A549 treated with CpdA at 1 μM for 4 hours (cell line): ENCODE measurements at places on chromosomes 5 and 9. TPM values are rescaled to one million over a fixed set of nuclear protein-coding genes. Genes with fewer than 3 reads are reported as not detected.

DBH gene
- not detected in 5 replicates for total RNA-seq

PFDN1 gene
- 91.1 to 135 TPM (median 93.0 TPM) in 5 replicates for total RNA-seq

KDM3B gene
- 38.4 to 52.9 TPM (median 42.6 TPM) in 5 replicates for total RNA-seq

ARL10 gene
- 0.48 to 1.7 TPM (median 0.65 TPM) in 5 replicates for total RNA-seq

CD274 gene
- 2.1 to 2.5 TPM (median 2.2 TPM) in 5 replicates for total RNA-seq

ZNF608 gene
- 0.33 to 0.44 TPM (median 0.37 TPM) in 5 replicates for total RNA-seq

ZNF354C gene
- 0.80 to 1.0 TPM (median 0.87 TPM) in 5 replicates for total RNA-seq

TRMO gene
- total RNA-seq, result 11.1 to 16.1 TPM (median 13.1 TPM) in 5 replicates

ADAM19 gene
- total RNA-seq, result 13.3 to 19.4 TPM (median 16.9 TPM) in 5 replicates

DRD1 gene
- total RNA-seq, result 0.83 to 1.4 TPM (median 1.0 TPM) in 5 replicates

PCDHGA8 gene
- total RNA-seq, result 0.02 TPM in 2 of 5 replicates, not detected in the others

FIBCD1 gene
- total RNA-seq, result 9.2 to 14.4 TPM (median 12.4 TPM) in 5 replicates

TSSK1B gene
- not detected in 5 replicates for total RNA-seq

CDH6 gene
- 0.12 to 0.33 TPM (median 0.19 TPM) in 5 replicates for total RNA-seq

CACFD1 gene
- total RNA-seq, result 3.3 to 4.8 TPM (median 4.4 TPM) in 5 replicates
